Left ventricle myocardium inferior (tissue), 1 donor: ENCODE measurements at places on chromosomes 12 and 14. TPM values are rescaled to one million over a fixed set of nuclear protein-coding genes. Genes with fewer than 3 reads are reported as not detected.

SLC39A5 gene
- total RNA-seq, result not detected

DNA sequence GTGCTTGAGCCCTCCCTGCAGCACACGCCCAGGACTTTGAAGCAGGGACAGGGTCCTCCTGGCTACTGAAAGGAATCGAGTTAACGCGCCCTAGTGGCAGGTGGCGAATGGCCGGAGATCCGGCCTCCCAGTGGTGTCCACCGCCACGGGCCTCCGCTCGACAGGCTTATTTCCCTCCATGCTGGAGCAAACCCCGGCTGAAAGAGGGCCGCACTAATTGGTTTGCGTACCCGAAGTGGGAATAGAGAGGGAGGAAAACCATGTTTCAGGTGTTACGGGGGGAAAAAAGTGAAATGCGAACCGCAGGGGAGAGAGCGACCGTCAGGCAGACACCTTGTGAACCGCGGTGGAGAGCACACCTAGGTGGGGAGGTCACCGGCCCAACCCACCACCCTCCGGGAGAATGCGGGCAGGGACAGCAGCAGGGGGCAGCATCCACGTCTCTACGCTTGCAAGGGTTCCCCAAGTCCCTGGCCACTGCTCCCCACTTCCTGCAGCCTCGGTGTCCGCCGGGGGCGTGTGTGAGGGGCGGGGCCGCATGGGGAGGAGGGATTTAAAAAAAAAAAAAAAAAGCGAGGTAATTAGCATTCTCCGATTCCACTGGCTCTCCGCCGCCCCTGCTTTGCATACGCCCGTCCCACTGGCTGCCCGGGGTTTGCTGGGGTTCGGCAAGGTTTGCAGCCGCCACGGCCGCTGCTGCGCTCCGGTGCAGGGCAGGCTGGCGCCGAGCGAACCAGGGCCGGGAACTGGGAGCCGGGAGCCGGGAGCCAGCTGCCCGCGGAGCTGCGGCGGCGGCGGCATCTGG, 224.6 kb upstream of the CRY1 start:
- DNase-seq, result peak; percentile 84

- DNase-seq, result no peak
These were observed 29.5 kb upstream of the BCDIN3D start for GRCh38 chr12:49872381-49872780.

DNA sequence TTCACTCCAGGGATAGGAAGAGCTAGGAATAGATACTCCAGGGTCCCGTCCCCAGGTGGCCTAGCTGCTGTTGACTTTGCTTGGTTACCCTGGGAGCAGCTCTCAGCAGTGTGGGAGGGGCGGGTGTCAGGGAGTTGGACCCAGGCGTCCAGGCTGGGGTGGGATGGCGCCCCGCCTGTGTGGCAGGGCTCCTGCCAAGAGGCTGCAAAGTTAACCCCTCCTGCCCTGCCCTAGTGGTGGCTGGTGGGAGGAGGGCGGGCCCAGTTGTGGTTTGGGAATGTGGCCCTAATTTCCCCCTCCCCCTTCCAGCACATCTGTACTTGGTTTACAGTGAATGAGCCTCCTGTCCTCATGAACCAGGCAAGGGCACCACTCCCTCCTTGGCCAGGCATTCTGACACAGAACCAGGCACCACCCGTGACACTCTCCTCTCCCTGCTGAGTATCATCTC, 1.7 kb upstream of the RARG start:
- no peak for DNase-seq

DNA sequence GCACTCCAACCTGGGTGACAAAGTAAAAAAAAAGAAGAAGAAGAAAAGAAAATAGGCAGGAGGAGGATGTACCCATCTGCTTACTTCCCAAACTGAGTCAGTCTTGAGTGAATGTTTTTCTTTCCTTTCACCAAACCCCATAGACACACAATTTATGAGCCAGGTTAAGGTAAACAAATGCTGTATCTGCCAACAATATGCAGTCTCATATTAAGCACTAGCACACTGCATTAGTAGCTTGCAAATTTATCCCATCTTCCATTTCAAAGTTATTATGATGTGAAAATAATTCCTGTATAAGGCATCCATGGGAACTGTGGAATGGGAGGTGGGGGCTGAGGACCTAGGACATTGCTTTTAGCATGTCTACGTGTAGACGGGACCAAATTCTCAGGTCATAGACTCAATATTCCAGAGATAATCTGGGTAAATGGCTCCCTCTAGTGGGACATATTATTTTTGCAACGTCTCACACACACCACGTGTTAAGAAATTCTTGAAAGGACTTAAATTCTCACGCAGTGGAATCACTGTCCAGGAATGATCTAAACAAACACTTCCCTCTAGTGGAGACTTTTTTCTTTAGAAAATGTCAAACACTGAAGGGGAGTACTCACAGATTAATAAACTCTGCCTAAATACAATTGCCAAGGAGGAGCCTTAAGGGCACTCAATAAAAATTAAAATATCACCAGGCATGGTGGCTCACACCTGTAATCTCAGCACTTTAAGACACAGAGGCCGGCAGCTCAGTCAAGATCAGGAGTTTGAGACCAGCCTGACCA, 17.1 kb upstream of the OR10P1 start:
- DNase-seq, result no peak

DNA sequence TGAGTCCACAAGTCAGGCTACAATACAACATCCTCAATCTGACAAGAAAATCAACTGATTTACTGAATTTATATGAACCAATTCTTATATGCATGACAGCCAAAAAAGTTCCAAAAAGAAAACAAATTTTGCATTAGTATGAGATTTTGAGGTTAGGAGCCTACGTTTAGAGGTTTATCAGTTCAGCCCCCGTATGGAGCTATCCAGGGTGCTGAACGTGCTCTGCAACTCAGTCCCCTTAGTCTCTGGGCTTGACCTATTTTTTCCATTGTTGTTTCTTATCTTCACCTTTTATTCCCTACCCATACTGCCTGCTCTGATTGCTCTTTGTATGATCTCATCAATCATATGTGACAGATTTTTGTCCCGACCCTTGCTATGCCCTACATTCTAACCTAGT, 693.0 kb downstream of the NRXN3 start:
- DNase-seq, result no peak

TNS2 gene
- total RNA-seq, result 109 TPM

DNA sequence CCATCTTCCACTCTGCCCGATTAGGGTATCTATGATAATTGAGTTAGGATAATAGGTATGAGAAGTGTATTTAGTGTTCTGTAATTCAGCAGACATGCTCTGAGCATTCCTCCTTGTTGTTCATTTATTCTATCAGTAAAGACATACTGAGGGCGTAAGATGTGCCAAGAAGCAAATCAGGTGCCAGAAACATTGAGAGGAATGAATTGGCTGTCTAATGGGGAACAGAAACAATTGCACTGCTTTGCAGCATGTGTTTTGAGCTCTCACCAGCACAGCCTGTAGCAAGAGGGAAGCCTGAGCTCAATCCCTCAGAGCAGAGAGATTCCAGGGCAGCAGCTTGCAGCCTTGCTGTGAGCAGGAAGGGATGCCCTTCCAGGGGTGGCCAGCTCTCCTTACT, 589.3 kb downstream of the BCL11B start:
- no peak for DNase-seq

- DNase-seq, result no peak
These were observed 198.8 kb downstream of the ANO2 start for GRCh38 chr12:5746036-5746908.

OVCH1 gene
- total RNA-seq, result 0.25 TPM

GRCh38 chr12:29728030-29728429, 55.7 kb downstream of the TMTC1 start:
- DNase-seq, result peak; percentile 20

DNA sequence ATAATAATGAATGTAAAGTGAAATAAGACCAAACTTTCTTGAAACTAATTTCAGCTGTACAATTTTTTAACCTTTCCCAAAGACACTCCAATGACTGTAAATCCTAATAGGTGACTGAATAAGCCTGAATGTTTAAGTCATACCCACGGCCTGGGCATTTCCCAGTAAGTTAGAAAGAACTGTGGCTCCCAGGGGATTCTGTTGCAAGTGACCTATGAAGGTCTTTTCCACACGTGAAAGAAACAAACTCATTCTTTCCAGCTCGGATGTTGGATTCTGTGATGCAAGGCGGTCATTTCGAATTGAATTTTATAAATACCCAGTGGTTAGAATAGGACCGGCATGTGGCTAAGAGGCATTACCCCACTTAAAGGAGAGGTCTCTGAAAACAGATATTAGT, 1134.4 kb downstream of the GALC start:
- no peak for DNase-seq

PRH2 gene
- total RNA-seq, result not detected

- peak; percentile 83 for DNase-seq
These were observed 43.3 kb upstream of the PTPRO start for GRCh38 chr12:15278816-15279658.

GRCh38 chr12:51326698-51327439, 2.9 kb upstream of the BIN2 start:
- no peak for DNase-seq

B3GNT4 gene
- not detected for total RNA-seq

GRCh38 chr14:35949920-35950513, 123.9 kb downstream of the BRMS1L start:
- no peak for DNase-seq

- DNase-seq, result peak; percentile 86
These were observed at the start of gene TAPBPL for GRCh38 chr12:6451348-6452244. TSS of gene TAPBPL (plus strand) at chr12:6452042. CDS start at chr12:6452249, 207 bp downstream.

GRCh38 chr12:116320791-116321217, 43.3 kb upstream of the MED13L start:
- no peak for DNase-seq

DDX55 gene
- total RNA-seq, result 5.3 TPM

KRT80 gene
- total RNA-seq, result not detected

DNA sequence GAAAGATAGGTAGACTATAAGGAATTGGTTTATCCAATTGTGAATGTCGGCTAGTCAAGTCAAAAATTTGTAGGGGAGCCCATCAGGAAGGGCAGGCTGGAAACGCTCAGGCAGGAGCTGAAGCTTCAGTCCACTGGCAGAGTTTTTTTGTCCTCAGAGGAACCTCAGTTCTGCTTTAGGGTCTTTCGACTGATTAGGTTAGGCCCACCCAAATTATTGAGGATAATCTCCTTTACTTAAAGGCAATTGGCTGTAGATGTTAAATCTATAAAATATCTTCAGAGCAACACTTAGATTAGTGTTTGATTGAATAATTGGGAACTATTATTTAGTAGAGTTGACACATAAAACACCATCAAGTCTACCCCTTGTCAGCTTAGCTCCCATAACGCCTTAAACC, 105.5 kb upstream of the ARHGAP5 start:
- no peak for DNase-seq

GLS2 gene
- total RNA-seq, result 0.49 TPM

LTB4R2 gene
- total RNA-seq, result 0.71 TPM

DNA sequence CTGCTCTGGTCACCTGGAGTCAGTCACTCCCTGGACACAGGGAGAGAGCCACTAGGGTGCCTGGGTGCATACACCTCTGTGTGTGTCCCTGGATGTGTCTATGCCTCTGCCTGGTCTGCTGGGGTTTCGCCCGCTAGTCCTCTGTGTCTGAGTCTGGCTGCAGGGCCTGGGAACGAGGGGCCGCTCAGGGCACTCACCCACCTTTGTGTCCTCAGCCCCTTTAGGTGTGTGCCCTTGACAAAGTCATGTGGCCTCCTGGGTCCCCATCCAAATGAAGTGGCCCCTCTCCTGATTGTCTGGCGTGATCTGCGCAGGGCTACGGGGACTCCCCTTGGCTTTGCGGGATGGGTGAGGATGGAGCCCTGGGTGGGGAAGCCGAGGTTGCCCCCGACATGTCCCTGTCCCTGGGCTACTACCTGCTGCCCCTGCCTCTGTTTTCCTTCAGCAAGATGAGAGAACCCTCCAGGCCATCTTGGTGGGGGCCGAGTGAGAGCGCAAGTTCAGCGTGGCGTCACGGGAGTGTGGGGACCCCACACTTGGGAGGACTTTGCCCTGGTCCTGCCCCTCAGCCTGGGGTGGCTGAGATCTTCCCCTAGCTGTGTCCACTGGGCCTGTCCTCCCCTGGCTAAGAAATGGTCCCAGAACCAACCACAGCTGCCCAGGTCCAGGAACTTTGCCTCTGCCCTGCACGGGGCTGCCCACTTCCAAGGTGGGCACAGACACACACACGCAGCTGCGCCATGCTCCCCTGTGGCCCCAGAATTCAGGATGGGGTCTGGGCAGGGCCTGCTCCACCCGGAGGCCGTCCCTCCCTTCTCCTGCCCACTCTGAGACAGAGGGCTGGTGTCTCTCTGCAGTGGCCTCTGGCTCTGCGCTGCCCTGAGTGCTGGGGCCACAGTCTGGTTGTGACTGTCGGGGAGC, 2.7 kb upstream of the AHNAK2 start:
- DNase-seq, result no peak

GRCh38 chr12:88063375-88063774, 34.2 kb upstream of the C12orf50 start:
- no peak for DNase-seq

GRCh38 chr14:77158882-77159255, 17.3 kb upstream of the ZDHHC22 start:
- DNase-seq, result no peak

GRCh38 chr12:82414044-82414443, 55.7 kb downstream of the METTL25 start:
- no peak for DNase-seq

- no peak for DNase-seq
These were observed 6.0 kb upstream of the SLC24A4 start for GRCh38 chr14:92316937-92317336.

GRCh38 chr12:93567174-93567573, 5.3 kb upstream of the SOCS2 start:
- DNase-seq, result no peak

GRCh38 chr12:121697093-121697698, 15.4 kb upstream of the TMEM120B start:
- no peak for DNase-seq

DNA sequence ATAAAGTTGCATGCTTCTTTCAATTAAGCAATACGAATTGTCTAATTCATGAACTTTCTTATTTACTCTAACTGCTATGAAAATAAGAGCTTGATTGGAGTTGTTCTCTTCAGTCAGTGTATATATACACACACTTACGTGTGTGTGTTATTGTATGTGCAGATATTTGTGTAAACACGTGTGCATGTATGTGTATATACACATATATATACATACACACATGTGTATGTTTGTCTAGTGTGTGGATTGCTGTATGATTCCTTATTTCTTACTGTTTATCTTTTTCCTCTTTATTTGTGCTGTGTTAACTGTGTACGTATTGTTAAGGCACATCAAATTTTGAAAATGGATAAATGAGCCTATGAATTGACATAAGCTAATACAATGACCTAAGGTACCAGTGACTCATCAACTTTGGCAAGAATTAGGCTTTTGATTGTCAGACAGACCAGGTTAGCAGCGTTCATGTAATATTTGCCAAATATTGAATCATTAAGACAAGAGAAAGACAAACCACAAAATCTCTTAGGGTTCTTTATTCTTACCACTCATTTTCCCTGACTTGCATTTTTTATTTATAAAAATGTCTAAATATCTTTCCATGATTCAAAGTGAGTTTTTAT, 423.9 kb downstream of the SOX5 start:
- DNase-seq, result no peak

HOXC4 gene
- not detected for total RNA-seq

GRCh38 chr14:103372017-103372416, 13.2 kb upstream of the MARK3 start:
- DNase-seq, result no peak

GLIPR1L1 gene
- total RNA-seq, result not detected
